Stimulated activated CD4-positive, alpha-beta T cell treated with anti-CD3 and anti-CD28 coated beads, Interleukin-4, amount 100 ng/mL, for 4 hours (primary cell): ENCODE measurements at places on chromosomes 13 and 19.

DNA sequence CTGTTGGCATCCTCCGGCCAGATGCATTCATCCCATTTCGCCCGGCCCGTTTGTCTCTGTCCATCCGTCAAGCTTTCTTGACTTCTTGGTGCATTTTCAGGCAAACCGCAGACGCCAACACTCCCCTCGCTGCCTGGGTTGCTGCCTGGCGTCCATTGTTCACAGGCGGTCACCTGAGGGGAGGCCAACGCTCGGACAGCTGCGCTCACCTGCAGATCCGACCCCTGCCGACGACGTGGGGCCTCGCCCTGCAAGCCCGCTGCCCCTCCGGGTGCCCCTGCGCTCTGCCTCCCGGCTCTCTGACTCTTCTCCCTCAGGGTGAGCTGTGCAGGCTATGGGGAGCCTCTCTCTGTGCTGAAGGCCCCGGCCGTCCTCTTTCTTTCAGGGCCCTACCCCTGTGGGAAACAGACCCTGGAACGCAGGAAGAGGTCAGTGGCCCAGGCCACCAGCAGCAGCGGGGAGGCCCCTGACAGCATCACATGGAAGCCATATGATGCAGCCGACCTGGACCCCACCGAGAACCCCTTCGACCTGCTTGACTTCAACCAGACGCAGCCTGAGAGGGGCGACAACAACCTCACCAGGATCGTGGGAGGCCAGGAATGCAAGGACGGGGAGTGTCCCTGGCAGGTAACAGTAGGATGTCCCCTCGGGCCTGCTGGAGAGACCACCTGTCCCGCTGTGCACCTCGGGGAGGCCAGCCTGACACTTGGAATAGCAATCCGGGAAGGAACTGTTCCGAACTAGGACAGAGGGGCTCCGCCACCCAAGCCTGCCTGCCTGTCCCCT is 14.8 kb upstream of the PROZ start:
- DNase-seq, result no peak

DNA sequence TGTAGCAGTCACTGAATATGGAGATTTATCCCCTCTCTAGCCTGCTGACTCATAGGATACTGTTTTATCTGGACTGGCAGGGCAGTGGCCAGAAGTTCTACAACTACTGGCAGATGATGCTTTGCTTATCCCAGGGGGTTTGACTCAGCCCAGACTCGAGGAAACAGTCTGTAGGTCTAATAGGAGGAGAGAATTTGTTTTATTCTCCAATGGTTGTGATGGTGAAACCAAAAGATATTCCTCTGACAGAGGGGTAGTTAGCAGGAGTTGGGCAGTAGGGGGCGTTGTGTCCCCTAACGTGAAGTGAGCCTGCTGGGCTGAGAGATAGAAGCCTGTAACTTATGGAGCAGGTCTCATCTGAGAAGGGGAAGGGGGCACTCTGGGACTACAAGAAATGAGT is 74.9 kb downstream of the WTIP start:
- DNase-seq, result no peak

DNA sequence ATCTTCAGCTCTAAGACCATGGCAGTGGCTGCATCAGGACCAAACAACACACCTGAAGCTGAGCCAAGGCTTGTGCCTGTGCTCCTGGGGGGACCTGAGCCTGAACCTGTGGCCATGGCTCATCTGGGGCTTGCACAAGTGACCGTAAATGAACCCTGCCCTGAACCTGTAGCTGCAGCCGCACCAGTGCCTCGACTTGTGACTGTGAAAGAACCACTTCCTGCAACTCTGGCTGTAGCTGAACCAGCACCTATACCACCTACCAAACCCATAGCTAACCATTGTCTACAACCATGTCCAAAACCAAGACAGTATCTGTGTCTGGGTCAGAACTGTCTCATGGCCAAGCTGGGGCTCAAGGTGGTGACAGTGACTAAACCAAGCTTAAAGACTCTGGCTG is 28.2 kb upstream of the SDHAF1 start:
- no peak for DNase-seq

DNA sequence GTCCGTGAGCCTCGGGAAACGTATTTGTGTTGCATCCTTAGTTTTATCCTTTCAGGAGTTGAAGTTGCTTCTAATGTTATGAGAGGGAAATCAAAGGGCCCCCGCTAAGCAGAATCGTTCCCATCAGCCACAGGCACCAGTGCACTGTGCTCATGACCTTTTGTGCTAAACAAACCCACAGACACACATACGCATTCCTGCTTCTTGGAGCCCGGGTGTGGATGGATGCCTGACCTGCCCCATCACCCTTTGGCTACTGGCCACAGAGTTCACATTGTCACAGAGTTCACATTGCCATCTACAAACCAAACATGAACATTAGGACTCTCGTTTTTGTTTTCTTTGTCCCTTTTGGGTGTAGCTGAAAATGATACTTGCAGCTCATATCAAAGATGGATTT is 47.2 kb downstream of the CHST8 start:
- DNase-seq, result no peak

GRCh38 chr19:14678199-14678598 is 3.6 kb upstream of the ADGRE3 start:
- no peak for DNase-seq

GRCh38 chr13:78881751-78882150 is 222.8 kb upstream of the OBI1 start:
- no peak for DNase-seq

DNA sequence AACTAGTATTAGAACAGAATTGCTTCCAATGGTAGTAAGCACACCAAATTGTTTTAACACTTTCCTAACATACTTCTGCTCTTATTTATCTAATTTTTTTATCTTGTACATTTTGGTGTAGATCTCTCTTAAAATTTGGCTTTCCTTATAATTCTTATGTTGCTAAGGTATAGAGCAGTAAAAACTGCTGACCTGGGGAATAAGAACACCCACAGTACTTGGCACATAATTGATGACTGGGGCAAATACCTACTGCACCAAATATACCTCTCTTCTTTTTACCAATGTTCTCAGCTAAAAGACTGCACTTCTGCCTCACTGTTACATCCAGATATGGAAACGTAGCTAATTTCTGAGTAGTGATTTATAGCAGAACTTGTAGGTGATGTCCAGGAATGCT is 642.2 kb downstream of the LIG4 start:
- no peak for DNase-seq

DNA sequence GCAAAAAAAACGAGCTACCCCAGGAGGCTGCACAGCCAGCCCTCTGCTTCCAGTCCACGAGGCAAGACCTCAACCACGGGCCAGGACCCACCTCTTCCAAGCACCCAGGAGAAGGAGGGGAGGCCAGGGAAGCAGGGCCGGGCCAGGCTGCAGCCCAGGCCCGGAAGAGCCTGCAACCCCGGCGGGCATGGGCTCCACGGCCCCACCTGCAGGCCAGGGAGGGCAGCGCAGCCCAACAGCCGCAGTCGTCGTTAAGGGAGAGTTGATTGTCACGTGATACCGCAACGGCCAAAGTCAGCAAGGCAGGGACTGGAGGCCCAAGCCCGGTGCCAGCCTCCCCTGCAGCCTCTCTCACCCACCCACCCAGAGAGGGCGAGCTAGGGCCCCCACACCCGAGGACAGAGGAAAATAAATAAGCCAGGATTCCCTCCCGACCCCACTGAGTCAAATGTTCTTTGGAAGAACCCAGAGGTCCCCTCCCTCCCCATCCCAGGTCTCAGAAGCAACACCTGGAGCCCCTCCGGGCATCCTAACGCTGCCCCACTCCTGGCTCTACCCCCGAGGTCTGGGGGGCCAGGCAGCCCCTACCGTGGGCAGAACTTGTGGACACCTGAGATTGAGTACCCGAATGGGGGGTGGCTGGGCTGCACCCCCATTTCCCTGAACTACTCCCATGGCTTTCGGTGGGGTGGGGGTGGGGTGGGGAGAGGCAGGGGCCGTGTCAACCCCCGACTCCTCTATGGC is 5.2 kb upstream of the REXO1 start:
- peak; percentile 67 for DNase-seq

GRCh38 chr13:50131920-50132903 is 117.0 kb downstream of the KCNRG start:
- DNase-seq, result peak; percentile 47

GRCh38 chr13:59099182-59099974 is 1064.3 kb downstream of the DIAPH3 start:
- DNase-seq, result no peak

DNA sequence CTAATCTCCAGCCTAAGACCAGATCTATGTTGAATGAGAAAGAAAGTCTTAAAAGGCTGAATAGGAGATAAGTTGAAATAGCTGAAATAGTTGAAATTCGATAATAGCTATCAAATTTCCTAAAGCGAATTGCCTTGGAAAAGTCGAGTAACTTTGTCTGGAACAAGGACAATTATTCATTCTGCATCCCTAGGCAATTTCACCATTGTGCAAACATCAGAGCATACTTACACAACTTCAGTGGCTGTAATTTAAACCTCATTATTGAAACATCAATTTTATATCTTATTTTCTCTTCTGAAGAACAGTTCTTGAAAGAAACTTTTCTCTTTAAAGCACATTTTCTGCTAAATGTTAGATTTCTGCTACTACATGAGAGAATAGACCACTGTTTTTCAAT is 13.6 kb downstream of the TNFSF13B start:
- DNase-seq, result no peak

- no peak for DNase-seq
Measured at GRCh38 chr13:79226938-79227337, 179.1 kb downstream of the RBM26 start.

GRCh38 chr13:40026741-40027140 is 371.3 kb downstream of the COG6 start:
- peak; percentile 43 for DNase-seq

GRCh38 chr19:2973229-2973628 is 4.1 kb upstream of the TLE6 start:
- no peak for DNase-seq

DNA sequence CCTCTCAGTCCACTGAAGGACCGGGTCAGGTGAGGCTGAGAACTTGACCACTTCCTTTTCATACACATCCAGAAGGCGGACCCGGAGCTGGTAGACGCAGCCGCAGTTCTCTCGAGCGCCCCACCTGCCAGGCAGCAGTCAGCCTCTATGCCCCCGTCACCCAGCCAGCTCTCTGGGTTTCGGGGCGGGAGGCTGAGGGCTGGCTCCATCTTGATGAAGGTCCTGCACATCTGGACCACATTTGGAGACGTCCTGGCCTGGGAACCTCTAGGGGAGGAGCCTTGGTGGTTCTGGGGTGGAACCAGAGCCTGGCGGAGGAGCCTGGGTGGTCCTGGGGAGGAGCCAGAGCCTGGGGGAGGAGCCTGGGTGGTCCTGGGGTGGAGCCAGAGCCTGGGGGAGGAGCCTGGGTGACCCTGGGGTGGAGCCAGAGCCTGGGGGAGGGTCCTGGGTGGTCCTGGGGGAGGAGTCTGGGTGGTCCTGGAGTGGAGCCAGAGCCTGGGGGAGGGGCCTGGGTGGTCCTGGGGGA is 14.3 kb downstream of the MRPS12 start:
- no peak for DNase-seq

GRCh38 chr13:72805676-72806346 is 23.9 kb downstream of the PIBF1 start:
- DNase-seq, result no peak

- no peak for DNase-seq
Measured at GRCh38 chr19:35696835-35697234, 7.5 kb upstream of the ZBTB32 start.

GRCh38 chr13:42239161-42239560 is 32.8 kb upstream of the AKAP11 start:
- no peak for DNase-seq

GRCh38 chr13:106752584-106753170 is 184.7 kb upstream of the ARGLU1 start:
- DNase-seq, result no peak

GRCh38 chr13:48994706-48995105 is 19.0 kb downstream of the FNDC3A start:
- DNase-seq, result no peak

DNA sequence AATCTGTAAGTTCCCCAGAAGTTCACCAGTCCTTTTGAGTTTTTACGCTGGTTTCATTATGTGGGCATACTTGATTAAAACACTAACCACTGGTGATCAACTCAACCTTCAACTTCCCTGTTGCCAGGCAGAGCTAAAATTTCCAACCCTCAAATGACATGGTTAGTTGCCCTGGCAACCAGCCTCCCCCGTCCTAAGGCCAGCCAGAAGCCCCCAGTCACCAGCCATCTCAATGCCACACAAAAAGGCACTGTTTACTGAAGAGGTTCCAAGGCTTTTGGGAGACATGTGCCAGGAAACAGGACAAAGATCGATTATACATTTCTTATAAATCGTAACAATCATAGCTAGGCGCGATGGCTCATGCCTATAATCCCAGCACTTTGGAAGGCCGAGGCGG is 1.6 kb downstream of the ZNF649 start:
- DNase-seq, result no peak

DNA sequence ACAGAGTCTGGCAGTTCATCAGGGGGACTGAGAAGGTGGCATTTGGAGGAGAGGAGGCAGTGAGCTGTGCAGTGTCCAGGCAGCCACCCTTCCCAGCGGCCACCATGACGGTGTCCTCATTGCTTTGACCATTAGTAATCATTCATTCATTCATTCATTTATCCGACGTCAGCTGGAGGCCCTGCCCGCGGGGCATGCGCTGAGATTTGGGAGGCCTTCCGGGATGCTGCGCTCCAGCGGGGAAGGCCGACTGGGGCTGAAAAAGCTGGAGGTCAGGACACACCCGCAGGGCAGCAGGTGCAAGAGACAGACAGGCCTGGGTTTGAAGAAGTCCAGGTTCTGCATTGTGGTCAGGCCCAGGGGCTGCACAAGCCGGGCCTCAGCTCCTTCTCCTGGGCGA is 8.9 kb downstream of the TTYH1 start:
- no peak for DNase-seq

- DNase-seq, result peak; percentile 25
Measured at GRCh38 chr13:51453959-51454703, 1.3 kb upstream of the INTS6 start.

- peak; percentile 54 for DNase-seq
Measured at GRCh38 chr19:45798995-45799517, 6.4 kb upstream of the DMWD start.

DNA sequence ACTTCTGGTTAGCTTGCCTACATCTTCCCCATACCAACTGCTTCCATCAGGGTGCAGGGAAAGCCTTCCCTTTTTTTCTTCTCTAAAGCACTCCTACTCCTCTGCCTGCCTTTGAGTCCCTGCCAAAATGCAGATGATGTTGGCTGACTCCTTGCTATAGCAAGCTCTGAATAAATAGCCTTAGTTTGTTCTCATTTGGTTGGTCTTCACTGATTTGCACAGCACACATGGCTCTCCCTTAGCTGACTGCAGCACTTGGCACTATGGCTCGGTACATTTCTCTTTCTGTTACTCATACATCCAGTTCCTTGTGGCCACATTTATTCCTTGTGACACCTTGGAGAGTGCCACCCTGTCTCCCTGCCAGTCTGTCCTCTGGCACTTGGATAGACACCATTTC is 249.8 kb downstream of the DCLK1 start:
- DNase-seq, result no peak

DNA sequence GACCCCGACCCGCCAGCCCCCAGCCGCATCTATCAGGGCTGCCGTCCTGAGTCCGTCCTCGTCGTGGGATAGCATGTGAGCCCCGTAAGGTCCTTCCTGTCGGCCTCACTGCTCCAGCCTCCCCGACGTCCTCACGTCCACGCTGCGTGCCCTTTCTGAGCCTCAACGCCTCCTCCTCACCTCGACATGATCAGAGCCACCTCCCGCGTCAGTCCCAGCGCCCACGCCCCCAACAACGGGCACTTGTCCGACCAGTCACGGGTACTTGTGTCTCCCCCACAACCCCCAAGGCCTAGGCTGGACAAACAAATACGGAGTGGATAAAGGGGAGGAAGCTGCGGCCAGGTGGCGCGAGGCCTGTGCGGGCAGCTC is 665 bp downstream of the ZNF497 start:
- peak; percentile 42 for DNase-seq
